ENCODE measurements at places on chromosomes 5 and 9.
A peak's percentile ranks its signal among the peaks of the same experiment; 100 is the strongest.

DNA sequence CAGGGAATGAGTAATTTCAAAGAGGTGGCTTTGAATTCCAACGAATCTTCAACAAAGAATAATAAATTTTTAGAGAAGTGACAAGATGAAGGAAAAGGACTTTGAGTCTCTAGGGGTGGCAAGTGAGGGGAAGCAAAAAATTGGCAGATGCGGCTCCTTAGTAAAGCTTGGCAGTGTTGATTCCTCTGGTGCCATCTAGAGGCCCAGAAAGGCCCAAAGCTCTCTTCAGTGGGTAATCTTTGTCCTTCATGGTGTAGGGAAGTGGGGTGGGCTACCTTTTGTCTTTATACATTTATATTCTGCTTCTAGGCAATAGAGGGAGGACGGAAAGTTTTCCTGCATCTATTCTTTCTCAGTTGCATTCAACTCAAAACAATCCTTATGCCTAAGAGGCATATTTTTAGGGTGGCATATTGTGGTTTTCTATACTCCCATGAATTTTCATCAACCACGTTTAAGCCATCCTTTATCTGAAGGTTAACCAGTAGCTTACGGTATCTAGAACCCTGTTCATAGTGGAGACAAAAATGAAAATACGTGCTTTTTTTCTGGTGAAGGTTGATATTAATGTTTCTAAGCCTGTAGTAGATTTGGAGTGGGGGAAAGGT lies 17.5 kb upstream of the ROPN1L start:
- peak; percentile 29 for DNase-seq

- DNase-seq = no peak
Observed at GRCh38 chr9:18194316-18194715, 279.6 kb upstream of the ADAMTSL1 start.

DNA sequence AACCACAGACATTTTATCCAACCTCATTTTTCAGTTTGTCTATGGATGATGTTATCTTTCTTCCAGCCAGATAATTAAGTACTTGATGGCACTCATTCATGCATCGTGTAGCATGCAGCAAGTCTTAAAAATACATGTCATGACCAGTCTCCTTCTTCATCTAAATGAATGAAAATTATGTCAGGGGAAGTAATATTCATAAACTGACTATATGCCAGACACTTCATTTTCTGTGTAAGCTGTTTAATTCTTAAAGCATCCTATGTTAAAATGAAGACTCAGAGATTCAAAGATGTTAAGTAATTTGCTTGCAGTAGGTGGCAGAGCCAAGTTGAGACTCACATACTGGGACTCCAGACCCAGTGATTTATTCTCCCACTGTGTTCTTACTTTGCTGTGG lies 181.7 kb upstream of the CD180 start:
- DNase-seq = no peak

- DNase-seq = no peak
Observed at GRCh38 chr5:38789134-38789533, 56.7 kb upstream of the OSMR start.

- DNase-seq = no peak
Observed at GRCh38 chr9:132324425-132324824, 30.4 kb downstream of the SETX start.

DNA sequence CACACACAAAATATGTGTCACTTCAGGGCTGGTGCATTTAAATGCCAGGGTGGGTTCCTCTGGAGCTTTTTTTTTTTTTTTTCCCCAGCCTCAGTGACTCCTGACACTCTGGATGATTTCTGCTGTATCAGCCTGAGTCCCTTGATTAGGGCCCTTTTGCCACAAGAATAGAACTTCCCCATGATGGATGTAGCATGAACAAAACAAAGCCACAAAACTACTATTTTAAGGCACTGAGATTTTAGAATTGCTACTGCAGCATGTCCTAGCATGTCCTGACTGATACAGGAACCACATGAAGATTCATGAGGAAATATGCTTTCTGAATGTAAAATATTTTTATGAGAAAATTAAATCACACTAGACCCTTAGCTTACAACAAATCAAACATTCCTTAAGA lies 13.9 kb upstream of the ADGRD2 start:
- no peak for DNase-seq

- no peak for DNase-seq
Observed at GRCh38 chr5:60514152-60514551, 185.8 kb downstream of the DEPDC1B start.

GRCh38 chr5:9533096-9533495 lies 12.8 kb downstream of the SEMA5A start:
- DNase-seq = no peak

DNA sequence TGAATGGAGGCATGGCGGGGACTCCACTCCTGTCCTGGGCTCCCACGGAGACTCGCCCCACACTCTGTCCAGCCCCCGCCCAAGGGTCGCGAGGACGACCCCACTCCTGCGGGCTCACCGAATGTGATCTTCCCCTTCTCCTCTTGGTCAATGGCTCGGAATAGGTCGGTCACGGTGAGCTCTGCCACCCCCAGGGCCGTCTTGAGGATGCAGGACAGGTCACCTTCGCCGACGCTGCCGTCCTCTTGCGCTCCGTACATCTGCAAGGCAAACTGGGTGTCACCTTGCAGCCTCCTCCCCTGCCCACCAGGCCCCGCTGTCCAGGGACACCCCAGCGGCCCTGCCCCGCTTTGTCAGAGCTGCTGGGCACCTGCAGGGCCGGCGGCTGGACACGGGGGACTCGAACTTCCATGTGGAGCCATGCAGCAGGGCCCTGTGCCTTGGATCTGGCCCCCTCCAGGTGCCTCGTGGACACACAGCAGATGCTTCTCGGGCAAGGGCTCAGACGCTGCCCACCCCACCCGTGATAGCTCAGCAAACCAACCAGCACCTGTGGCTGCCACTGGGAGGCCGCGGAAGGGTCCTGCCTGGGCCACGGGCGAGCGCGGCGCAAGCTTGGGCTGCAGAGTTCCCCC lies 21.5 kb upstream of the SLC6A3 start:
- DNase-seq = no peak

- no peak for DNase-seq
Observed at GRCh38 chr9:123081824-123082223, 48.4 kb downstream of the GPR21 start.

- DNase-seq = no peak
Observed at GRCh38 chr5:176438959-176439757, 9.0 kb upstream of the FAF2 start.

DNA sequence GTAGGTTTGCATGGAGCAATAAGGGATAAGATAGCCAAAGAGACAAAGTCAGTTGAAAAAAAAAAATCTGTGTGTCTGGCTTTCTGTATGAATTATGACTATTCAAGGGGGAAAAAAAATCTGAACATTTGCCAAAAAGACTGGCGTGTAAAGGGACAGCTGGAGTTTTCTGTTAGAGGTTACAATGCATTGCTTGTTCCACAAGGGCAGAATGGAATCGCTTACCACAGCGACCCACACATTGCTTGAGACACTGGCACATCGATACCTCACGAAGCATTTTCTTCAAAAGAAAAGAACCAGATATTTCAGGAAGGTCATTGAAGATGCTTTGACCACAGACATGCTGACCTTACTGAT lies 327.8 kb downstream of the TMEM167A start:
- peak; percentile 3 for DNase-seq

DNA sequence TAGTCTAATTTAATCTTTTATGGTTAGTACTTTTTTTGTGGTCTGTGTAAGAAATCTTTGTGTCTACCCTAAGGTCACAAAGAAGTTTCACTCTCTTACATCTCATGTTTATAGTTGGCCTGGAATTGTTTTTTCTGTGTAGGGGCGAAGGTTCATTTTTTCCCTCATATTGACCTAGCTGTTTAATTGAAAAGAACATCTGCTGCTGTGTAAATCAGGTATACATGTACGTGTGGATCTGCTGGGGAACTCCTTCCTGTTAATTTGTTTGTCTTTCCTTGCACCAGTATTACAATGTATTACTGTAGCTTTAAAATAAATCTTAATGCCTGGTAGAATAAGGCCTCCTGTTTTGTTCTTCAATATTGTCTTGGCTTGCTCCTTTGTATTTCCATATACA lies 37.8 kb downstream of the EXOSC2 start:
- DNase-seq = no peak

GRCh38 chr5:135147294-135148090 lies 113.5 kb upstream of the PITX1 start:
- DNase-seq = no peak

DNA sequence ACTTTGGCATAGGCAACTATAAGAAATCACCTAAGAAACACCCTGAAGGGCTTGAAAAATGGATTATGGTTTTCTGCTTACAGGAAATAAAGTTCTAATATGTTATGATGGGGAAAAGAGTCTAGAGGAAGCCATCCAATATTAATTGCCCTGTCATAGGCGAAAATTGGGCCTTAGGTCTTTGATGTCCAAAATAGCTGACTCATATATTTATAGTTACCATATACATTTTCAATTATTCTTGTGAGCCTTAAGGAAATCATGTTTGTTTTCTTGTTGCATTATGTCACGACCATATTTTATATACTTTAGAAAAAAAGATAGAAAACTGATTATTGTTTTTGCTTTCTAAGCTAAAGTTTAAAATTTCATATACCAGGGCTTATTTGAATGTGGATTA lies 509.1 kb downstream of the CDH12 start:
- DNase-seq = no peak

DNA sequence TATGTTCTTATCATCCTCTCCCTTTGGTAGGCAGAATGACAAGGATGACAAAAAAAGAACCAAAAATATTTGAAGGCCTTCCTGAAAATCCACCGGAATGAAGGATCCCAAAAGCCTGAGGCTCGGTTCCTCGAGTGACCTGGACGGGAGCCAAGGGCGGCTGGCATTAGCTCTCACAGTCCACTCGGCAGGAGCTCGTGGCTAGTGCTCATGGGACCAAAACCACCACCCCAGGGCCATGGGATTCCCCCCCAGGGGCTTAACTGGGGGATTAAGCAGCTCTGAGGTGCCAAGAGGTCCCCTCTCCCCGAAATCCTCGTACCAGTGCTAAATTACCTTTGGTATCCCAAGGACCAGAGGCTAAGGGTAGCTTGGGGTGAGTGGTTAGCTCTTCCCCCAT lies 586 bp upstream of the PDZD2 start:
- no peak for DNase-seq

DNA sequence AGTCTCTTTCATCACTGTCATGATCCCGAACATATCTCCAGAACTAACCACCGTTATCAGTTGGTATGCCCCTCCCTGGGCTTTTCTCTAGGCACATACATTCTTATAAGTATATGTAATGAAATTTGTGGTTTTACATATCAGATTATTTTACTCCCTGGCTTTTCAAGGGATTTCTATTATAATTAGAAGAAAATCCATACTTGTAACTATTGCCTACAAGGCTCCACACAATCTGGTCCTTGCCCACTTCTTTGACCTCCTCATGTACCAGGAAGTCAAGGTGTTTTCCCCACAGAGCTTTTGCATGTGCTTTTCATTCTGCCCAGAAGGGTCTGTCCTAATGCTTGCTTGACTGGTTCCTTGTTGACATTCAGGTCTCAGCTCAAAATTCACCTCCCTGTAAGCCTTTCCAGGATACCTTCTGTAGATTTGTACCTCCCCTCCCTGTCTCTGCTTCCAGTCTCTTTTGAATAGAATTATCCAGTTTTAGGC lies 33.6 kb upstream of the HSD17B4 start:
- no peak for DNase-seq

DNA sequence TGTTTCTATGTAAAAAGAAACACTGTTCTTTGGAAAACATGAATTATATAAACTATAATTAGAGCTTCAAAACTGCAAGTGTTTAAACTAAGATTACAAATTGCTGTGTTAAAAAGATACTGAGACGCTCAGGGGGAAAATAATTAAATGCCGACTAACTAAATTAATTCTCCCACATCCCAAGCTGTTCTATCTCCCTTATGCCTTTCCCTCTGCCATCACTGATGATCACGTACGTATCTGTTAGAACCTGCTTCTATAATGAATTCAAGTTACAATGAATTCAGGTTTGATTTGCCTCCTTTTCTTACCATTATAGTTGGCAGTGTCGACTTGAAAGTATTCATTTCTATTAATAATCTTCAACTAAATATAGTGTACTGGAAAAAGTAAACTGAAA lies 349.9 kb upstream of the CDH6 start:
- no peak for DNase-seq

- DNase-seq = no peak
Observed at GRCh38 chr9:112186695-112187094, 11.6 kb upstream of the SUSD1 start.

GRCh38 chr9:85514256-85514655 lies 227.5 kb downstream of the AGTPBP1 start:
- DNase-seq = no peak

- DNase-seq = peak; percentile 72
Observed at GRCh38 chr5:68962757-68963484, 130.9 kb upstream of the SLC30A5 start.

All from hippocampal formation (tissue), 2 donors.